Memory B cell (primary cell): ENCODE measurements at places on chromosomes 7 and 10.

GRCh38 chr7:123961771-123962170, 36.7 kb downstream of the SPAM1 start:
- H3K27ac ChIP-seq: no peak overlapping the region
- no peaks in the 10 kb centered on the region for H3K36me3 ChIP-seq
- H3K4me3 ChIP-seq: no peak overlapping the region
- no peaks in the 10 kb centered on the region for H3K4me1 ChIP-seq
- H3K27me3 ChIP-seq: no peaks in the 10 kb centered on the region

GRCh38 chr7:121046009-121046408, 57.5 kb downstream of the CPED1 start:
- no peak overlapping the region for H3K4me3 ChIP-seq
- peaks cover 6% of the 10 kb centered on the region for H3K27me3 ChIP-seq
- no peak overlapping the region for H3K27ac ChIP-seq
- no peaks in the 10 kb centered on the region for H3K4me1 ChIP-seq
- no peaks in the 10 kb centered on the region for H3K36me3 ChIP-seq
- no peak for DNase-seq

DNA sequence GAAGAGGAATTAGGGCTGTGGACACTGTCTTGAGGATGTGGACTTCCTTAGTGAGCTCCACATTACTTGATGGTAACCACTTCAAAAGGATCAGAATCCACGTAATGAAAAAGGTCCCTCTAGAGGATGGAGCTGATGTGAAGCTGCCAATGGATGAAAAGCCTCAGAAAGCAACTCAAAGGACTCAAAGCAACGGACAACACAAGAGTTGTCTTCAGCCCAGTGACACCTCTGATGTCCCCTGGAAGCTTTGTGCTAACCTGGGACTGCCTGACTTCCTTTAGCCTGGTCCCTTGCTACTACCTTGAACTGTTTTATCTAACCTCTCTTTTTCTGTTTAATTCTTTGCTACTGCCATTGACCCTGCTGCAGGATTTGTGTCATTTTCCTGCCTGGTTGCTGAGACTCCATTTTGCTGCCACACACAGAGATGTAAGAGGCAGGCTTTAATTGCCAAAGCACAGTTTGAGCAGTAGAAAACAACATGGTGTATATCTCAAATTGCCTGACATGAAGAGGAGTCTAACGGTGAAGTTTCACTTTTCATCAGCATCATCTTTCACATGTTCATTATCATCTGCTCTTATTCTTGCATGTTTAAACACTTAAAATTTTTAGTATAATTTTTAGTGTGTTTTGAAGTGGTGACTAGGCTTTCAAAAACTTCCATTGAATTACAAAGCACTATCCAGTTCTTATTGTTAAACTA, 11.1 kb upstream of the SGCE start:
- no peak overlapping the region for H3K27ac ChIP-seq
- H3K27me3 ChIP-seq: peaks cover 7% of the 10 kb centered on the region
- no peaks in the 10 kb centered on the region for H3K4me1 ChIP-seq
- no peak for DNase-seq

GRCh38 chr7:42237811-42238541, 967 bp upstream of the GLI3 start:
- H3K4me3 ChIP-seq: peak overlapping the region; percentile 89
- H3K4me1 ChIP-seq: peaks cover 16% of the 10 kb centered on the region
- peaks cover 33% of the 10 kb centered on the region for H3K27me3 ChIP-seq

GRCh38 chr7:1986366-1987083, 246.2 kb downstream of the MAD1L1 start:
- no peak overlapping the region for H3K4me3 ChIP-seq
- DNase-seq: no peak
- no peaks in the 10 kb centered on the region for H3K27me3 ChIP-seq
- H3K36me3 ChIP-seq: peaks cover 5% of the 10 kb centered on the region

DNA sequence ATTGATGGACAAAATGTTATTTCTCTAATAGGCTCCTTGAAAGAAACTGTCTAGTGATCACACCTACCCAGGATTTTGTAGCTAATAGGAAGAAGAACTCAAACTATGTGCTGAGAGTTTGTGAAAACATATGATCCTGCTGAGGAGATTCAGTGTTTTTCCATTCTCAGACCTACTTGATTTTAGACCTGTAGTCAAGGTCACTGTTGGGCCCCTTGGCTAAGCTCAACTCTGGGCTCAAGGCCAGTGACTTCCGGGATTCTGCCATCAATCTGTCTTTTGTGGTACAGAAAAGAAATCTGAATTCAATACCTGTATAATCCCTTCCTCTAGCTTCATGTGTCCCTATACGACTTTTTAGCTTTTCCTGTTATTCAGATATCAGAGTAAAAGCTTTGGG, 79.7 kb upstream of the FERD3L start:
- DNase-seq: no peak
- no peak overlapping the region for H3K27ac ChIP-seq
- H3K4me1 ChIP-seq: no peaks in the 10 kb centered on the region
- H3K36me3 ChIP-seq: no peaks in the 10 kb centered on the region

GRCh38 chr7:44278451-44279161, 46.8 kb downstream of the CAMK2B start:
- H3K4me3 ChIP-seq: no peak overlapping the region
- H3K27ac ChIP-seq: no peak overlapping the region
- peaks cover 2% of the 10 kb centered on the region for H3K4me1 ChIP-seq
- peaks cover 12% of the 10 kb centered on the region for H3K27me3 ChIP-seq
- DNase-seq: no peak

GRCh38 chr7:47340517-47340916, 241.4 kb downstream of the TNS3 start:
- no peak overlapping the region for H3K4me3 ChIP-seq
- peaks cover 35% of the 10 kb centered on the region for H3K36me3 ChIP-seq
- no peaks in the 10 kb centered on the region for H3K27me3 ChIP-seq
- H3K4me1 ChIP-seq: peaks cover 3% of the 10 kb centered on the region
- DNase-seq: no peak
- no peak overlapping the region for H3K27ac ChIP-seq

- no peak overlapping the region for H3K27ac ChIP-seq
- no peak for DNase-seq
- peaks cover 15% of the 10 kb centered on the region for H3K4me1 ChIP-seq
- H3K27me3 ChIP-seq: no peaks in the 10 kb centered on the region
Measured at GRCh38 chr7:21407796-21408480, 19.9 kb upstream of the SP4 start.

DNA sequence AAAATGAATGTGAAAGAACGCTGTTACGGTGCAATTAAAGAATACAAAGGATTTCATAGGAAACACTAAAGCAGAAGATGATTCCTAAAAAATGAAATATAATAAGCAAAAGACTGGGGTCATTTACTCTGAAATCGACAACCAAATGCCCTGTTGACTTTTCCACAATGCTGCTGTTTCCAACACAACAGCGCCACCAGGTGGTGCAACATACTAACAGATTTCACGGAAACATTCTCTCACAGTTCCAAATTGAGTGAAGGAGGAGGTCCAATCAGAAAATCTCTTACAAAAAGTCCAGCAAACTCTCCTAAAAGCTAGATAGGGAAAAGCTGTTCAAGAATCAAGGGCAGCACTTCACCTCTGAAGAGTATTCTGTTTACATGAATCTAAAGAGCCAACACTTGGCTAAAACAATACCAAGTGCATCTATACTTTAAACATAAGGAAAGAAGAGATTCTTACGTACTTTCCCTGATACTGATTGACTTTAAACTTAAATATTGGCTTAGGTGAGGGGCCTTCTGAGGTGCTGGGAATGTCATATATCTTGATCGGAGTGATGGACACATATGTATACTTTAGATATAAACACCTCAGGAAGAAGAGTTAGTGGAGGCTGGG, 55.9 kb downstream of the UPF2 start:
- DNase-seq: peak; percentile 66
- no peak overlapping the region for H3K27ac ChIP-seq
- H3K27me3 ChIP-seq: no peaks in the 10 kb centered on the region
